ENCODE measurements at places on chromosomes 3 and 15.
A peak's percentile ranks its signal among the peaks of the same experiment; 100 is the strongest.

GRCh38 chr3:37913522-37913921 is 51.8 kb downstream of the CTDSPL start:
- no peak for DNase-seq

DNA sequence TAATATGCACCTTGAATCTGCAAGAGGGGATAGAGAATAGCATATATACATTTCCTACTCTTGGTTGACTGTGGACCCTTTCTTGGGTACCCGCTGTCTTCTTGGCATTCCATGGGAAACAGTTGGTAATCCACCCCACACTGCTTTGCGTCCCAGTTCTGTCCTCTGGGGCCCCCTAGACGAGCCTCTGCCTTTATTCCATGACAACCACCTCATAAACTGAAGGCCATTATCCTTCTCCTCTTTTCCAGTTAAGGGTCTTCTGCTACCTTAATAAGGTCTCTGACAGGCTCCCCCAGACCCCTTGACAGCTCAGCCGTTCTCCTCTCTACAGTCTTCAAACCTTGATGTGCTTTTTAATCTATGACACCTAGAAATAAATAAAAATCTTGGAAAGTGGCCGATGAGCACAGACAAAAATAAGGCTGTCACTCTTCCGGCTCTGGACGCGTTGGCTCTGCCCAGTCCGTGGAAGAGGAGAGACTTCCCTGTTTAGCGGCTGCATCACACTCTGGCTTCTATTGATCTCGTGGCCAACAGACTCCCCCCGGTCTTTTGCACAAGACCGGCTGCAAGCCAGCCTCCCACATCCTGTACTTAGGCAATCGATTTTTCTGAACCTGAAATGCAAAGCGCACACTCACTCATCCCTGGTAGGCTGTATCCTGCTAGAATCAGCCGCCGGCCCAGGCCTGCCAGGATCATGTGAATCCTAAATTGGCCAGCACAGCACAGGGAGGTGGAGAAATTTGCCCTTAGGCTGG is 251.0 kb upstream of the TLE3 start:
- DNase-seq, result peak; percentile 48

DNA sequence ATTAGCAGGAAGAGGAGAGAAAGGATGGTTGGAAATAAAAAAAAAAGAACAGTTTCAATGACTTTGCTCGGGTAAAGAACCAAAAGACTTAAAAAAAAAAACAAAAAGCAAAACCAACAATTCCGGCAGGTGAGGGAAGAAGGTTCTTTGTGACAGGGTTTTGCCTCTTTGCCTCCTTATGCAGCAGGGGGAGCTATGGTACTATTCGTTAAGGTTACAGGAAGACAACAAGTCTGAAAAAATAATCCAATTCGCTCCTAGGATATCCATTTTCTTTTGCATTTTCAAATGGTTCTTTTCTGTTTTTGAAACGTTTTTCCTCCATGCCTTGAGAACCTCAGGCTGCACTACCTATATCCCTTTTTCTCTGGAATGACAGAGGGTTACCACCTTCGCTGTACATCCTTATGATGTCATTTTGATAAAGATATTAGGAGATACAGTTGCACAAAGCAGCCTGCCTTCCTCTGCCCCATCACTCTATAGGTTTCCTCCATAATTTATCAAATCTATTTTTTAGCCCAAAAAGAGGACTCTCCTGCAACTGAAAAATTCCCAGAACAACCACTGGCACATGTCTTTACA is 55.0 kb downstream of the CFAP20DC start:
- DNase-seq, result peak; percentile 11

GRCh38 chr15:26376243-26376642 is 396.6 kb downstream of the GABRB3 start:
- DNase-seq, result no peak

DNA sequence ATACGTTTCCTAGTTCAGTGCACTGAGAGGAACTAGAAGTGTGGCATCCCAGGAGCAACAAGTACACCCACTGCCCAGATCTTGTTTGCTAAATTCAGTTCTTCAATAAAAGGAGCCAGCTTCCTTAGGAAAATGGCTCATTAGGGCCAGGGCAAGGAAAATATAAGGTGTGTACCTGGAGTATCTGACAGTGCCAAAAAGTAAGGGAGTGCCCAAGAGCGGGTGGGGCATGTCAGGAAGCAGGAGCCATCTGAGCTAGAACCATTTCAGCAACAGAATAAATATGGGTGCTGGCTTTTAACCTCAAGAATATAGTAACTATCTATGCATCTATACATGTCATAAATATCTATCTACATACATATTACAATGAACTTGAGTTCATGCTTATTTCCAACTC is 44.1 kb downstream of the SLC41A3 start:
- DNase-seq, result no peak

GRCh38 chr3:143172062-143172794 is 52.7 kb downstream of the CHST2 start:
- DNase-seq, result no peak

- DNase-seq, result no peak
Observed at GRCh38 chr3:107250221-107250620, 127.0 kb upstream of the CCDC54 start.

DNA sequence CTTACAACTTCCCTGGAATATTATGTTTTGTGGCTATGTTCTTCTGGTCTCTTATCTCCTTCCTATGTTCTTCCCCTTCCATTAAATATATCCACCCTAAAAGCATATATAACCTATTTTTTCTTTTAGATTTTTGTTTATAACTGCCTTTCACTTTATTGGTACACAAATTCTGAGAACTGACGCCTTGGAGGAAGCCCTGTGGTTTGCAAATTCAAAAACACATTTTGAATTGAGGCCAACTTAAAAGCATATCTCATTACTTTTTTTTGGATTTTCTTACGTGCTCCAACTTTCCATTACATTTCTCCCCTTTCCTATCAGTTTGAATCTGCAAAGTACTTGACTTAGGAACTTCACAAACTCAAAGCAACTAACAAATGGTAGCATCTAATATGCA is 15.3 kb upstream of the COLQ start:
- DNase-seq, result no peak

DNA sequence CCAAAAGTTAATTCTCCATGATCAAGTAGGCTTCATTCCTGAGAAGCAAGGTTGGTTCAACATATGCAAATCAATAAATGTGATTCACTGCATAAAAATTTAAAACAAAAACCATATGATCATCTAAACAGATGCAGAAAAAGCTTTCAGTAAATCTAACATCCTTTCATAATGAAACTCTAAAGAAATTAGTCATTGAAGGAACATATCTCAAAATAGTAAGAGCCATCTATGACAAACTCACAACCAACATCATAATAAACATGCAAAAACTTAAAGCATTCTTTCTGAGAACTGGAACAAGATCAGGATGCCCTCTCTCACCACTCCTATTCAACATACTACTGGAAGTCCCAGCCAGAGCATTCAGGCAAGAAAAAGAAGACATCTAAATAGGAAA is 254.1 kb downstream of the AGBL1 start:
- DNase-seq, result no peak

GRCh38 chr15:92949604-92950249 is 49.6 kb downstream of the CHD2 start:
- no peak for DNase-seq

- DNase-seq, result peak; percentile 80
Observed at GRCh38 chr15:73357999-73358665, 10.6 kb downstream of the HCN4 start.

GRCh38 chr3:131568460-131568859 is 65.7 kb upstream of the MRPL3 start:
- no peak for DNase-seq

DNA sequence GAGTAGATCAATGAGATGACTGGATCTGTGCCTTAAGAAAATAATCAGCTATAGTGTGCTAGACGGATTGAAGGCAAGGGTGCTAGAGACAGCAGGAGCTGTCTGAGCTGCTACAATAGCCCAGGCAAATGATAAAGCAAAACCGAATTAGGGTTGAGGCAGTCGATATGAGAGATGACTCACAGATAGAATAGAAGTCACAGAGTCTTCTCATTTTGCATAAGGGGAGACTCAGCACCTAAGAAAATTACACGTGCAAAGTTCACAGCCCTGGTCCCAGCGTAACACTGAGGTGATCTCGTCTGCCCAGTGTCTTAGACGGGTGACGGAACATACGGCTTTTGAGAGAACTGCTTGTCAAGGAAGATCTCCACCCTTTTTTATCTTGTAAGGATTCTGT is 11.6 kb downstream of the LPP start:
- no peak for DNase-seq

DNA sequence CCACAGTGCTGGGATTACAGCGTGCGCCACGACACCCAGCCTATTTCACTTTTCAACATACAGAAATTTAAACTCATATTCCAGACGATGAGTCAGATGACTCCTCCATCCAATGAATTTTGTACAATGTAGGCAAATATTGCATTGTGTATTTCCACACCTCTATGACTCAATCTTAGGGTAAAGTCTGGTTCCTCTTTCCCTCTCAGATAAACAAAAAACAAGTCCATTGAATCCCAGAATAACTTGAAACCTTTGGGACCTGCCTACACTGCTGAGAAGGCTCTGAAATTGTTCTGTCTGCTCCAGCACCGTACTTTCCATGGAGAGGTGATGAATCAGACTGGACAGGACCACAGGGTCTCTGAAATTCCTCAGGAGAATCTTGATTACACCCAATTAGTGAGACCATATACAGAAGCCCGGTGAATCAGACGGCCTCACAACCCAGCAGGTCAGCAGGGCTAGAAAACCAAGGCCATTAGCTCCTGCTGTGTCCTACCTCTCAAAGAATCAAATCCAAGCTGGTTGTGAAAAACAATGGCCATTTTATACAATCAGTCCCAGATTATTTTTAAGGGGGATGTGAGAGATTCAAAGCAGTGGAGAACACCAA is 112.6 kb downstream of the ERC2 start:
- DNase-seq, result no peak

DNA sequence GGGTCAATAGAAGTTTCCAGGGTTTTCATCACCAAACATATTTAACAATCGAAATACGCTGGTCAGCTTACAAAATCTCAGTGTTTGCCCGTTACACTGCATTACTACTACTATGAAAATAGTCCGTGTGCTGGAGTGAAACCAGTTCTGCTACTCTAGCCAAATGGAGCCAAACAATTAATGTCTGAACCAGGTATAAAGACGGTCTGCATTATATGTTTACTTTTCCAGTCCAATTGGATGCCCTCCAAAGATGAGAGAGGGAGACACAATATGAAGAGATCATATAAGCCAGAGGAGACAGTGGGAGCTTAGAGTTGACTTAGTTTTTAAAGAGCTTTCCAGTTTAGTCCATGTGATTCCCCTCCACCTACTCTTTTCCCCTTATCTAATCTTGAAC is 6.3 kb upstream of the DUT start:
- DNase-seq, result peak; percentile 62

GRCh38 chr3:152430223-152431002 is 161.7 kb downstream of the MBNL1 start:
- no peak for DNase-seq

DNA sequence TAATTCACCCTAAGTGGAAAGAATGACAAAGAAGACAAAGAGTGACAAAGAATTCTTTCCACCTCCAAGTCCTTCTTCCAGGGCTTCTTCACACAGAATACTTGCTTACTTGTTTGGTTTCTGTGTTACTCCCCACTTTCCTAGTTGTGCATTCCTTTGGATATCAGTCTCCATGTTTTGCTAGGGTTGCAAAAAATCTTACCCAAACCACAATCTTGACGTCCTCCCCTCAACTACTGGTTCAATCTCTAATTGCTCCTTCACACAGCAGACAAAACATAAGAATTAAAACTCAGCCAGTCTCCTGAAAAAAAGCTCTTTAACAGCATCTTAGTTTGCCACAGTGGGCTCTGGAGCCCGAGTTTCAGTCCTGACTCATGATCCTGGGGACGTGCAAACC is 297.6 kb upstream of the CHRNA7 start:
- DNase-seq, result no peak

DNA sequence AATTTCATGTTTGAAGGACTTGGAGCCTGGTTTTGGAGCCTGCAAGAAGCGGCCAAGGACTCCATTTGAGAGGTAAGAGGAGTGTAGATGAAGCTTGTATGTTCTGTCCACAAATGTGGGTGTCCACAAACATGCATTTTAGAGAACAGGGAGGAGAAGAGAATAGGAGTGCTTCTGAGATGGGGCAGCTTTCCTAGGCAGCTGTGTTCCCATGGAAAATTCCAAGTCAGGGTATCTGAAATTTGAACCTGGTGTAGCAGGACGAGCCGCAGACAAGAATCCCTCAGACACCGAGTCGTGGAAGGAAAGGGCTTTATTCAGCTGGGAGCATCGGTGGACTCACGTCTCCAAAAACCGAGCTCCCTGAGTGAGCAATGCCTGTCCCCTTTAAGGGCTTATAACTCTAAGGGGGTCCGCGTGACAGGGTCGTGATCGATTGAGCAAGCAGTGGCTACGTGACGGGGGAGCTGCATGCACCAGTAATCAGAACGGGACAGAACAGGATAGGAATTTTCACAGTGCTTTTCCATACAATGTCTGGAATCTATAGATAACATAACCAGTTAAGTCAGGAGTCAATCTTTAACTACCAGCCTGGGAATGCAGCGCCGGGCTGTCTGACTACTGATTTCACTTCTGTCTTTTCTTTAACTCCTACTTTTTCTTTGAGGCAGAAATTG is 71.4 kb upstream of the WDR72 start:
- DNase-seq, result no peak

DNA sequence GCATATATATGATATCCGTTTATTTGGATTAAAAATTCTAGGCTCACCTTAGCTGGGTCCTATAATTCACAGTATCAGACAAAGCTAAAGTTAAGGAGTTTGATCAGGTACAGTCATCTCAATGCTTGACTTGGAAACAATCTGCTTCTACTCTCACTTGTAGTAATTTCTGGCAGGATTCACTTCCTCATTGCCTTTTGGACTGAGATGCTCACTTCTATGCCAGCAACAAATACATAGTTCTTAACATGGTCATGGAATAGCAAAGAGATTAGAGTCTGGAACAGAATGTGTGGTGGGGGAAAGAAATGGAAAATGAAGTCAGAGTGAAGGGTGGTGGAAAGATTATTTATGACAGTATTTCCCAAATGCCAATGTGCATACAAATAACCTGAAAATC is 693.6 kb downstream of the CADM2 start:
- DNase-seq, result no peak

DNA sequence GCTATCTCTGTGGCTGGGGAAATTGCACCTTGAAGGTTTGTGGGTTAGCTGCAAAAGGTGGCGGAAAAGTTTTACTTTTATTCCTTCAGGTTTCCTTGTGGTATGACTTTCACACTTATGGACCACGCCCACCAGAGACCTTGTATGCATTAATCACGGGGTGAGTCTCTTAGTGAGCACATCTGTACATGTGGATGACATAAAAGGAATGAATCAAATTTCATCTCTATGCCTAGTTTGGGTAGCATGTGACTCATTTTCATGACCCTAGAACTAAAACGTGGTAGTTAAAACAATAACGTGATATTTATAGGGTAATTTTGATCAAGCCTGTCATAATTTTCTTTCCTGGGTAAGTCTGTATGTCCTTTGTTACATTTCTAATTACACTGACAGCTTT is 141.7 kb downstream of the PDCD6IP start:
- no peak for DNase-seq

GRCh38 chr15:41285285-41285684 is 47.1 kb downstream of the OIP5 start:
- DNase-seq, result no peak

GRCh38 chr3:189158034-189158433 is 13.7 kb upstream of the TPRG1 start:
- DNase-seq, result no peak

- no peak for DNase-seq
Observed at GRCh38 chr3:183822631-183823030, 2.7 kb downstream of the MAP6D1 start.

Data from NCI-H1092 (cell line).